ENCODE measurements at places on chromosomes 11 and 22.

DNA sequence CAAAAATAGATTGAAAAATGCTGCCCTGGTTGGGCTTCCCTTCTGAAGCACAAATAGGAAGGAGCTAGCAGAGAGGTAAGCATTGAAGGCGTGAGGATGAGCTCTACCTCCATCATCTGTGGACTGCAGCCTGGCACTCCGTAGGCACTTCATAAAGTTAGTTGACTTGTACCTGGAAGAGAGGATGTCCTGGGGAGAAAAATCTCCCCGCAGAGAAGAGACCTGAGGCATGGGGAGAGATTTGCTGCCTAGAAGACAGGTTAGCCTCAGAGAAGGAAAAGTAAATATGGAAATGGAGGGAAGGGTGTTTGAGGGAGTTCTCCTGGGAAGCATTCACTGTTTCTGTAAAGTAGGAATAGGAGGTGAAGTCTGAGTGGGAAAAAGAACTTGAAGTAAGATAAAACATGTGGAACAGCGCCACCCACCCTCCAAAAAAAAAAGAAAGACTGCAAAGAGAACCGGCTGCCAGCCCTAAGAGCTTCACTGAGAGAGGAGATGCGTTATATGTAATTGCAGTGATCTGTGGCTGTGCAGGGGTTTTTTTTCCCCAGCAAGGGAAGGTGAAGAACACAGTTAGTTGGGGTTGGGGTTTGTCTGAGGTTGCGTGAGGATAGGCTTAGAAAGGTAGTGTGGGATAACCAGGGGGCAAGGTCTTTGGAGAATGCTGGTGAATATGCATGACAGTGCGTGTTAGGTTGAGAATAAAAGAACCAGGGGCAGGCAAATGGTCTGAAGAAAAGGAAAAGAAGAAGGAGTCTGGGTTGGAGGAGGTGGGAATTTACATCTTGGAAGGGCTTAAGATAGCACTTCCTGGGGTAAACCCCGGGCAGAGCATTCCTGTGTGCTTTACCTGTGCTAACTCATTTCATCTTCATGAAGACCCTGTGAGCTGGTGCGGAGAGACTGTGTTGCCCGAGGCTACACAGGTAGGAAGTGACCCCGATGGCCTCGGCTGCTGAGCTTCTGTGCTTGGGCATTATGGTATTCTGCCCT lies 16.0 kb downstream of the TNRC6B start:
- DNase-seq = no peak

DNA sequence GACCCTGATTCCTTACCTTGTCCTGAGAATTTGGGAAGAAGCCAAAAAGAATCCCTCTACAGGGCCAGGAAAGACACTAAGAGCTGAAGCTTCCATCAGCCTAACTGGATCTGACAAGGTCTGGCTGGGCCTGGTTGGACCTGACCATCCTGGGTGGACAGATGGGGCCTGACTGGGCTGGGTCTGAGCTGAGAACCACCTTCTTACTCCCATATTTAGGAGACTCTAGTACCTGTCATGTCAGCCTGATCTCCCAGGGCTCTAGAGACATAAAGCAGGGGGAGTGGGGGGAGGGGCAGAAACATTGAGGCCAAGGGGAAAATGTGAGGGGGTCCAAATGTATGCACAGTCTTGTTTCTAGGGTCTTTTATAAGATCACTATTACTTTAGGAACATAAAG lies 129.9 kb downstream of the BUD13 start:
- no peak for DNase-seq

DNA sequence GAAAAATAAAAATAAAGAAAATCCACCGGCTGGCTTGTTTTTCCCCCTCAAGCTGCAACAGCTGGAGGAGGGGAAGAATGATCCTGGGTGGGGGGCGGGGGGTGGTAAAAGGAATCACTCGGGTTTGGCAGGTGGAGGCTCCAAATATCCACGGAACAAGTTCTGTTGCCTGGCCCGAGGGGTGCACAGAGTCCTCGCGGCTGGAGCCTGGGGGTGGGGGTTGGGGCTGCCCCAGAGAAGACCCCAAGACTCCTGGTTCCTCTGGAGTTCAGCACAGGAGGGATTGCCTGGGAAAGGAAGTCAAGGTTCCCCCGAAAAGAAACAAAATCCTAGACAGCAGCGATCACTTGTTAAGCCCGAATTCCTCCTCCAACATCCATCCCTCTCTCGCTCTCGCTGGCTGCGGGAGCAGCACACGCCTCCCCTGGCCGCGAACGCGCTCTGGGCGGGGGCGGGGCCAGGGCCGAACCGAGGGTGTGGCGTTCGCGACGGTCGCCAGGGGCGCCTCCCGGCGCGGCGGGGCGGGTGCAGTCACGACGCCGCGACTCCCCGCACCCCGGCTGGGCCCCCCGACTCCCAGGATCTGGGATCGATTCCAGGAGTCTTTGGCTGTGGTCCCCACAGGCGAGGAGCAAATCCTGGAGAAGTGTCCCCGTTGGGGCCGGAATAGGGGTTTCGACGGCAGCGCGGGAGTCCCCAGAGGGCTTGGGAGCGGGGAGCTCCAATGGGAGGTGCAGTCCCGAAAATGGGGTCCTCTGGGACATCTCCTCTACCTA lies at the start of gene KCNA4:
TSS of gene KCNA4 (minus strand) at position 443 of the 776 bp plus-strand sequence. CDS start 4,352 bp downstream, outside the sequence.
- no peak for DNase-seq

GRCh38 chr11:69466039-69466438 lies 15.4 kb upstream of the LINC01488 start:
- DNase-seq = no peak

GRCh38 chr11:42410251-42410955 lies 901.4 kb upstream of the API5 start:
- DNase-seq = no peak

- DNase-seq = no peak
These were observed 27.0 kb upstream of the HIKESHI start for GRCh38 chr11:86274999-86275398.

DNA sequence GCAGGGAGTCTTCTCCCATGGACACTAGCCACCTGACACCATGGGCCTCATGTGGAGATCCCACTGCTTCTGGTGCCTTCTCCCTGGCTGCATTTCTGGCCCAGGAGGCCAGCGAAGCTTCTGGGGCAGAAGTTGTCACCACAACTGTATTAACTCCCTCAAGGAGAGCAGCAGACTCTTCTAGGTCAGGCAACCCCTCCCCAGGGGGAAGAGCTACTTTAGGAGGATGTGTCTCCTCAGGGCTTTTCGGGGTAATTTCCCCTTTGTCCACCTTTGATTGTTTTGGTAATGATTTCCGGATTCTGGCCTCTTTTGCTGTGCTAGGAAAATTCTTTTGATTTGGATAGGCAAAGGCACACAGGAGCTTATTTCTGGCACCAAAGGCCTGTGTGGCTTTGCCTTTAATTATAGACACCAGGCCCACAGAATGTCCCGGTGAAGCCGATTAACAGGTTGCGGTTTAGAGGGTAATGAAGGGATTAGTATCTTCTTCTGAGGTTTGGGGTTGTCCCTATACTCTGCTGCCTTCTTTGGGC lies 8.9 kb upstream of the UCP2 start:
- DNase-seq = no peak

DNA sequence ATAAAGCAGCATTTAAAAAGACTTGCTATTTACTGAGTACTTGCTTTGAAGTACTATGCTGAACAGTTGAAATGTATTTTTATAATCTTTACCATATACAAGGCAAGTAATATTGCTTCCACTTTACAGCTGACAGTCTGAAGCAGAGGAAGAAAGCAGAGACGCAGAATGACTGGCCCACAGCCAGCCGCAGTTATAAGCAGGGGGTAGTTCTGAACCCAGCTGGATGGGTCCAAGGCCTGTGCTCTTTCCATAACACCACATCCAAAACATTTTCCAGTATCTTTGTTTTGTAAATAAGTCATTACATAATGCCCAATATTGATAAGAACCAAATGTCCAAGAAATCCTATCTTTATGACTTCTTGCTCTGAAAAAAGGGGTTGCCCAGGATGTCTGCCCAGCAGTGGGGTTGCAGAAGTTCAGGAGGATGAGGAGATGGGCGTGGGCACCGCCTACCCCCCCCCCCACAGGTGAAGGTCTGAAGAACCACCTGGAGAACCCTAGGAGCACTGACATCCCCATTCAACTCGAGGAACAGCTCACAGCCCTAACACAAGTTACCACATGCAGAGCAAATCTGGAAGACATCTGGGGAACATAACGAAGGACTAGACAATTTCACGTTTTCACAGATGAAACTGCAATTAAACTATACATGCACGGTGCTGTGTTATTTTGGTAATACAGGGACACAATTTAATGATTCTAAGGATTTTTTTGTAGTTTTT lies 24.2 kb upstream of the YPEL1 start:
- no peak for DNase-seq

DNA sequence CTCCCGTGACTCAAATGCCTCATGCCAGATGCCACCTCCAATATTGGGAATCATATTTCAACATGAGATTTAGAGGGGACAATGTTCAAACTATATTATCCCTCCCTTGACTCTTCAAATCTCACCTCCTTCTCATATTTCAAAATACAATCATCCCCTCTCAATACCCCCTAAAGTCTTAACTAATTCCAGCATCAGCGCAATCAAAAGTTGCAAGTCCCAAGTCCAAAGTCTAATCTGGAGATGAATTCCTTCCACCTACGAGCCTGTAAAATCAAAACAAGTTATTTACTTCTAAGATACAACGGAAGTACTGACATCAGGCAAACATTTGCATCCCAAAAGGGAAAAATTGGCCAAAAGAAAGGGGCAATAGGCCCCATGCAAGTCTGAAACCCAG lies 67.2 kb upstream of the SC5D start:
- DNase-seq = no peak

- DNase-seq = no peak
These were observed 58.9 kb upstream of the EMID1 start for GRCh38 chr22:29146771-29147170.

GRCh38 chr22:36760786-36761185 lies 15.1 kb downstream of the IFT27 start:
- no peak for DNase-seq

DNA sequence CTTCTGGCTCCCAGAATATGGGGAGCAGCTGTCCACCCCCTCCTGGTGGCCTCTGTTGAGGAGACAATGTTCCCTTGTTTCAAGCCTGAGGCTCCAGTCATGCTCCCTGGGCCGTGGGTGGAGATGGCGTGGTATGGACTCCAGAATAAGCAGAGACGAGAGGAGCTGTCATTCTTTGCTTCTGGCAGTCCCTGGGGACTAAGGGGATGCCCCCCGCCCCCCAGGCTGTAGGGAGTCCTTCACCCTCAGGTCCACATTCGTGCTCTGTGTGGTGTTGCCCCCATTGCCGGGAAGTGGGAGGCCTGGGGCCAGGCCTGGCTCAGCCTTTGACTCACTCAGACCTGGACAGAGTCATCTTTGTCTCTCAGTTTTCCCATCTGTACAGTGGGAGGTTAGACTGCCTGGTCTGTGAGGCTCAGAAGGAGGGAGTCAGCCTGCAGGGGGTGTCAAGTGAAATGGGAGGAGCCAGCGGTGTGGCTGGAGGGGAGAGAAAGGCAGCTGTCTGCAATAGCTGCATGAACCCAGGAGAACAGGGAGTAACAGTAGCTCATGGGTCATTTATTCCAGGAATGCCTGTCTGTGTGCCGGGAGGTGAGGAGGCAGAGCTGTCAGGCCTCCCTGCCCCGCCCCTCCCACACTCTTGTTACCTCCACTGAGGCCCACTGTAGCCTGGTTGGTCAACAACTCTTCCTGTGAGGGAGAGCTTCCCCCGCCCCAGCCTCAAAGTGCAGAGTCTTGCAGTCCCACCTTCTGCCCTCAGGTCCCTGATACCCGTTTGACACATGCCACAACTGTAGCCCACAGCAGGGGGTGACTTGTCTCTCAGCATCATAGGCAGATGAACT lies 6.3 kb downstream of the ARHGEF17 start:
- DNase-seq = no peak

GRCh38 chr11:43694477-43694876 lies 13.9 kb downstream of the HSD17B12 start:
- no peak for DNase-seq

- no peak for DNase-seq
These were observed 622.3 kb upstream of the CHORDC1 start for GRCh38 chr11:90845126-90845525.

DNA sequence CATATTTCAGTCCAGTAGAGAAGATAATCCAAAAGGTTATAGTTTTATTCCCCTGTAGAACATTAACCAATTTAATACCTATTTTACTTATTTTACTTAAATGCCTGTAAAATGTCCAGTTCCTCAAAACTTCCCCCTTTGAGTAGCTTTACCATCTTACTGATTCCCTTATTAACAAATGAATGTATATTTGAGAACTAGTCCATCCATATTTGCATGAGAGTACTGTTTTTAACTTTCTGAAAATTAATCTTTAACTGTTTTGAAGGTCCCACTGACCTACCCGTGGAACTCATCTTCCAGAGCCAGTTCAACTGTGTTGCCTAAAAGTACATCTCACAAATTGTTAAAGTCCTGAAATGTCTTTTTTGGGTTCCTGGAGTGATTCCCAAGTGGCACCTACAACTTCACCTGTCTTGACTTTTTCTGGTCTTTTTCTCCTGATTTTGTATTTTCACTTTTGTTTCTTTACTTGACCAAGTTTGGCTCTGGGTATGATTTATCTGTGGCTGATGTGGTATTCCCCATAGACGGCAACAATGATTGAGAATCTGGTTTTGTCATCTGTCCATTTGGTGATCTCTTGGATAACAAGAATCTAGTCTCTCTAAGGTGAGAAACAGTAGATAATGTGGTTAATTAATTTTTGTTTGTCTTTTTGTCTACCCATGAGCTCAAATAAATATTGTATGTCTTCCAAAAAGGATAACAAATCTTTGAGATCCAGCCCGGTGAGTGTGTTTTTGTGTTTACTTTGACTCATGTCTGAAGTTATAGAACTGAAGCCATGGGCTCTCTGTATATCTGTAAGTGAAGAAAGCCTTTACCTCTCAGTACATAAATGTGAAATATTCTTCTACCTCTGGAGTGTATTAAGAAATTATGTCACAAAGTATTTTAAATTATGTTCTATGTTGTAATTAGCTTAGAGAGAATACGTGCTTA lies 174.2 kb downstream of the ETS1 start:
- no peak for DNase-seq

DNA sequence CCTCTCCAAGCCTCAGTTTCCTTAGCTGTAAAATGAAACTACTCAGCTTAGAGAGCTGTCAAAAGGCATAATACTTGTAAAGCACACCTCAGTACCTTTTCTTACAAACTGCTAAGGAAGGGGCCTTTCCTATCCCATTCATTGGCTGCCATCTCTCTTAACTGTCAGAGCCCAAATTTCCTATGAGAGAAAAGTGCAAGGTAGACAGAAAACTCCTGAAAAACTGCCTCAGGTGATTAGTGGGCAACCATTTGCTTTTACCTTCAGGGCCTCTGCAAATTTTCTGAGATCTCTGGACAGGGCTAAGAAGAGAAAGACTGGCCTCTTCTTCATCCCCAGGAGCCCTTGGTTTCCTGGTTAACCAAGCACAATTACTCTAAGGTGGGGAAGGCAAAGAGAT lies 13.8 kb downstream of the LARGE1 start:
- no peak for DNase-seq
